Bone marrow (tissue), 2 donors: ENCODE measurements at places on chromosomes 16 and 17.

- no peak for DNase-seq
Observed at GRCh38 chr16:86373276-86373901, 136.9 kb upstream of the FOXF1 start.

DNA sequence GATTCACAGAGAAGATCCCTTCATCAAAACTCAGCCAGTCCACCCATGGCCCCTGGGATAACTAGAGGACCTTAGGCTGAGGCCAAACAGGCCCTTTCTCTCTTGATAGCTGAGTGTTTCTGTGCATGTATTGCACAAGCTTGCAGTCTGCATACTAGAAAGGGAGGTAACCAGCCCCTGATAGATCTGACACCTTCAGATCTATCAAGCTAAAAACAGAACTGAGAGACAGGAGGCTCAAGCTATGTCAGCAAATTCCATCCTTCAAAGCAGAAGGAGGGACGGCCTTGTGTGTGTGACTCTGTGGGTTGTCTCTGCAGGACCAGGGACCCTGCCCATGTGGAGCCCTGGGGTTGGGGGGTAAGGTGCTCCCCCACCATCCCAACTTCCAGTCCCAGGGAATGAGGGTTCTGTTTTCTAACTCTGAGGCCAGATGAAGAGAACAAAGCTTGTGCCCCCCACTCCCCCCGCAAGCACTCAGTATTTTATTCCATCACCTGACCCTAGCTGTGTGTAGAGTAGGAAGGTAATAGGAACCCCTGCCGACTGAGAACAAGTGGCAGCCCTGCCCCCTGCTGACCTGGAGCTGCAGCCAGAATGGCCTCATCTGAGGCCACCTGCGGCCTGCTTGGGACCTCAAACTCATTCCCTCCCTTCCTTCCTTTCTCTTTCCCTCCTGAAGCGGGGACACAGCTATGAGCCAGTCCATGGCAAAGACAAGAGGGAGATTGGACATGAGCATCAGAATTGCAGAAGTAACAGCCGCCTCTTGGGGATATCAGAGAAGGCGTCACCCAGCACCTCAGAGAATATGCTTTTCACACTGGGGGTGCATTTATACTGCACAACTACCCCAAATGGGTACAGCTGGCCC lies 63.8 kb downstream of the SMPD3 start:
- no peak for DNase-seq

DNA sequence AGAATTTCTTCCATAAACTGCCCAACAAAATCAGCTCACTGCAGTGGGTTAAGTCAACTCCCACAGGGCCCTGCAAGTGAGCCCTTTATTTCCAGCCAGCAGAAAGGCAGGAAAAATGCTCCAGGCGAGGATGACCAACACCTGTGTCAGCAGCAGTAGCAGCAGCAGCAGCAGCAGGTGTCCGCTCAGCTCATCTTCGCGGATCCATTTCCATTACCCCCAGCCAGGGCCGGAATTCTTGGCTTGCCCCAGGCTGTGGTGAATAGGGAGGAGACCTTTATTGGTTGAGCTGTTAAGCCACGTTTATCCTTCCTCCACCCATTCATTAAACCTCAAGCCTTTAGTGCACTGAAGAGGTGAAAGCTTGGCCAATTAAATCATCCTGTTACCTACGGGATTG lies 46.2 kb downstream of the MARCHF10 start:
- no peak for DNase-seq

GRCh38 chr17:41254861-41255260 lies 323 bp upstream of the KRTAP9-9 start:
- no peak for DNase-seq

DNA sequence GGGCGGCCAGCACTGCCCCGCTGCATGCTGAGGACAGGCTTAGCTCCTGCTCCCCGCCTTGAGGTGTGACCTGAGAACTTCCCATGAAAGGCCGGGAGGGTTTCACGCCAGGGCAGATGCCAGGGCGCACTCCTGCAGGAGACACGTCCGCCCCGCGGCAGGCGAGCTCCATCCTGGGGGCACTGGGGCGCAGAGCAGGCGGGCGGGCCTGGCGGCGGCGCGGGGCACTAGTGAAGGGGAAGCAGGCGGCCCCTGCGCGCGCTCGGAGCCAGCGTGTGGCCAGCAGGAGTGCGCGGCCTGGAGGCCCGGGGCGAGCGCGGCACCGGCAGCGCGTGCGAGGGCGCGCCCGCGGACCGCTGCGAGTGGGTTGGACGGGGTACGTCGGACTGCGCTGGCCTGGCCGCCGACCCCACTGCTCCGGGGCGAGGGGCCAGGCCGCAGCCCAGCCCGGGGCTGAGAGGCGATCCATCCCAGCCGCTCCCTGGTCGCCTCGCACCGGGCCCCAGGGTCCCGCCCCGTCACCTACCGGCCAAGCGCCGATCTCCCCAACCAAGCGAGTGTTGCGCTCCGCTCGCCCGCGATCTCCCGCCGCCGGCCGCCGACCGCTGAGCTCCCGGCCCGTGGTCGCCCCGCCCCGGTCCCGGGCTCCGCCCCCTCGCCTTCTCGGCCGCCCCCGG lies at the start of gene MAP3K14:
MAP3K14 (minus strand) TSS at position 587 of the 677 bp plus-strand sequence. CDS start 26,275 bp downstream, outside the sequence.
- peak; percentile 76 for DNase-seq

DNA sequence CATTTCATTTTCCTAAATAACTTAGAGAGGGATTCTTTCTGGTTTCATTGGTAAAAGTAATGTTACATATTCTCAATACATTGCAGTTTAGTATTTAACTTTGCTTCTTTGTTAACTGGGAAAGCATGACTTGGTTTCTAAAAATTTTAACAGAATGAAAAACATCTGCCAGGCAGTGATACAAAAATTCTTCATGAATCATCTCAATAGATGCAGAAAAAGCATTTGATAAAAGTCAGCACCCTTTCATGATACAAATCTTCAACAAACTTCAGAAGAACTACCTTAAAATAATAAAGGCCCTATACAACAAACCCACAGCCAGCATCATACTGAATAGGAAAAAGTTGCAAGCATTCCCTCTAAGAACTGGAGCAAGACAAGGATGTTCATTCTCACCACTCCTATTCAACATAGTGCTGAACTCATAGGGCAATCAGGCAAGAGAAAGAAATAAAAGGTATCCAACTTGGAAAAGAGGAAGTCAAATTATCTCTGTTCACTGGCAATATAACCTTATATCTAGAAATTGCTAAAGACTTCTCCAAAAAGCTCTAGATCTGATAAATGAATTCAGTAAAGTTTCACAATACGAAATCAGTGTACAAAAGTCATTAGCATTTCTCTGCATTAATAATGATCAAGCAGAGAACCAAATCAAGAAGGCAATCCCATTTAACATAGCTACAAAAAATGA lies 50.4 kb downstream of the SLFN5 start:
- DNase-seq, result no peak

DNA sequence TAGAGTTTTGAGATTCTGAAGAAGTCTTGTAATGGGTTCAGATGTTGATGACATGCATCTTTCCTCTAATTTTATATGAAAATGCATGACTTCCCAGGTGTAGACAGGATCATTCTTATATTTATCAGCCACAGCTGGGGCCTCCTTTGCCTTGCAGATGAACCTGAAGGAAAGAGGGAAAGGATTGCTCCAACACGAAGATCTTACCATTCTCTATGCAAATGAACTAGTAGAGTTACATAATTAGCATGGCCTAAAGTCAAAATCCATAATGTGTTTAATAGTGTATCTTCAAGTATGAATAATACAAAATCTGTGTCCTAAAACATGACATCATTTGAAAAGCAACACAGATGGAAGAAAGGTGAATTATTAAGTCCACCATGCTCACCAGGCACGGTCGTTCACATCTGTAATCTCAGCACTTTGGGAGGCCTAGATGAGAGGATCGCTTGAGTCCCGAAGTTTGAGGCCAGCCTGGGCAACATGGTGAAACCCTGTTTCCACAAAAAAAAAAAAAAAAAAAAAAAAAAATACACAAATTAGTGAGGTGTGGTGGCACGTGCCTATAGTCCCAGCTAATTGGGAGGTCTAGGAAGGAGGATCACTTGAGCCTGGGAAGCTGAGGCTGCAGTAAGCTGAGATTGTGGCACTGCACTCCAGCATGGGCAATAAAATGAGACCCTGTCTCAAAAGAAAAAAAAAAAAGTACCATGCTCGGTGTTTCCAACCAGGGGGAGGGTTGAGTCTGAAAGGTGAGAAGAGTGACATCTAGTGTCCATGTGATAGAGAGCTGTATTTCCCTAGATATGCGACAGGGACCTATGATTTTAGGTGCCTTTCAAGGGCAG lies 6.3 kb downstream of the VWA3A start:
- no peak for DNase-seq

DNA sequence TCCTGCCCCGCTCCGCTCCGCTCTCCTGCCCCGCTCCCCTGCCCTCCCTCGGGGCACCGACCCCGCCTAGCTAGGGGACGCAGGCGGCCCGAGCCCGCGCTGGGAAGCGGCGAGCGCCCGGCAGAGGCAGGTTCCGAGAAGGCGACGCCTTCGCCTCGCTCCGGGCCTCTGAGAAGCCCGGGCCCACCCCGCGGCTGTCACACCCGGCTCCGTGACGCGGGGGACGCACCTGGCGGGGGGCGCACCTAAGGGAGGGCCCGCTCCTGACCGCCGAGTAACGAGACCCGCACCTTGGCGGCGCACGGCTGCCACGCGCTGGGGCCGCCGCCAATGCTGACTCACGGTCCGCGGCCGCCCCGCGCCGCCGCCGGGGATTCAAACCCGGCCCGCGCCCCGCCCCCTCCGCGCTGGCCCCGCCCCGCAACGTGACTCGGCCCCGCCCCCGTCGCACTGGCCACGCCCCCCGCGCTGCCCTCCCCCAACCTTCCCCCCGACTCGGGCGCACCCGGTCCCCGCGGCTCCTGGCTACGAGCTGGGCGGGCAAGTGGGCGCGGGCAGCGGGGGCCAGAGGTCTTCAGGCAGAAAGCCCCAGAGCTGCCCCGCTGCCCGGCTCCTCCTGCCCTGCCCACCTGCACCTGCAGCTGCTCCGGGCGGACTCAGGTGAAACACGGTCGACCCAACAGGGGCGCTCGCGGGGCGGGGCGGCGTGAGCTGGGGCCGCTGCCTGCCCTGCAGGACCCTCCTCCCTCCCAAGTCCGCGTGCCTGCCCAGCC lies 27.8 kb downstream of the GNPTG start:
- no peak for DNase-seq

- no peak for DNase-seq
Observed at GRCh38 chr17:36730857-36731490, 129.6 kb downstream of the MRM1 start.

- DNase-seq, result no peak
Observed at GRCh38 chr16:87765473-87765775, 362 bp downstream of the KLHDC4 start.

DNA sequence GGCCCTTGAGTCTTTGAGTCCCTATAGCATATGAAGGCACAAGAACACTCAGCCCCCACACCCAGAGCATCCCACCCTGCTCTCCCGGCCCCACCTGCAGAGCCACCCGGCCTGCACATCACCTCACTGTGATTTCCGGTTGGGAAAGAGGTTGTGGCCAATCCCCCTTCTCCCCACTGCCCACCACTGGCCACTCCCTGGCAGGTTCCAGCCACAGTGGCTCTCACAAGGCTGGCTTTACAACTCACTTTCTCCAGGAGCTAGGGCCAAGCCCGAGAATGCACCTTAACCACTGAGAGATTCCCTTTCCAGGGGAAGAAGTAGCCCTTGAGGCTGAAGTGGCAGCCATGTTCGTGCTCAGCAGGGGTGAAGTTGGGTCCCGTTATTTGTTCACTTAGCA lies 123.9 kb downstream of the C16orf78 start:
- no peak for DNase-seq

DNA sequence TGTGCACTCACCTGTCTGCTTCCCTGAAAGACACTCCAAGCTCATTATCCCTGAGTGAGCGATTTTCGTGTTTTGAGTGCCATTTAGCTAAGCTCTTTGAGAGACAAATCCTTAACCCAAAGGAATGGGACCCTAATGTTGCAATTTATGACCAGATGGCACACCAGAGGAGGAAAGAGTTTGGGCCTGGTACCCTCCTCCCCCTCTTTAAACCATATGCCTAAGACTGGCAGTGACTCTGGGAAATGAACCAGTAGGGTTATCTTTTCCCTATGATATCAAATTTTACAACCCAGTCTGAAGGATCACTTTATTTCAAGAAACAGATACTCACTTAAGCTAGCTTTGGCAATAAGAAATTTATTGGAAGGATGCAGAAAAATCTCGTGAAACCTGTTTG lies 550.4 kb downstream of the TOX3 start:
- DNase-seq, result no peak

DNA sequence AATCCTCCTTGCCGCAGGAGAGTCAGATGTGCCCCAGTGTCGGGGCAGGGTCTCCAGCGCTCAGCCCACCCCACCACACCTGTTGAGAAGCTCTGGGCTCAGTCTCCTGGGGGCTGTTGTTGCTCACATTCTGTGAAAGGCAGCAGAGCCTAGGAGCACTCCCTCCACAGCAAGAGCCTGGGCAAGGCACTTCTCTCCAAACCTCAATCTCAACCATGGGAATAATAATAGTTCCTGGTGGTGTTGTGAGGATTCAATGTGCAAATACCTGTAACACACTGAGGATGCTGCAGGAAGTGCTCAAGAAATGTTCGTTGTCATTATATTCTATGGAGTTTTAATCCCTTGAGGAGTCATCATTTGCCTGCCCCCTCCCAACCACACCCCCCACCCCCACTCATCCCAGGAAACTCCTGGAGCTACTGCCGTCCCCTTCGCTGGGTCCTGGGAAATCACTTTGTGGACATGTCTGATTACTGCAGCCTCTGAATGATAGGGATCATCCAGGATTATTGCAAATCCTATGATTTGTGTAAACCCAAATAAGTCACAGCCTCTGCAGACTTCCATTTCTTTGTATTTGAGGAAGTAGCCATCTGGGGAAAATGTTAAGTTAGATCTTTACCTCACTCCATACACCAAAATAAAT lies 61.5 kb downstream of the CCT6B start:
- DNase-seq, result no peak

GRCh38 chr17:37710344-37710886 lies 34.4 kb downstream of the HNF1B start:
- DNase-seq, result no peak
